ENCODE measurements at places on chromosomes 7 and 10.
A peak's percentile ranks its signal among the peaks of the same experiment; 100 is the strongest.

DNA sequence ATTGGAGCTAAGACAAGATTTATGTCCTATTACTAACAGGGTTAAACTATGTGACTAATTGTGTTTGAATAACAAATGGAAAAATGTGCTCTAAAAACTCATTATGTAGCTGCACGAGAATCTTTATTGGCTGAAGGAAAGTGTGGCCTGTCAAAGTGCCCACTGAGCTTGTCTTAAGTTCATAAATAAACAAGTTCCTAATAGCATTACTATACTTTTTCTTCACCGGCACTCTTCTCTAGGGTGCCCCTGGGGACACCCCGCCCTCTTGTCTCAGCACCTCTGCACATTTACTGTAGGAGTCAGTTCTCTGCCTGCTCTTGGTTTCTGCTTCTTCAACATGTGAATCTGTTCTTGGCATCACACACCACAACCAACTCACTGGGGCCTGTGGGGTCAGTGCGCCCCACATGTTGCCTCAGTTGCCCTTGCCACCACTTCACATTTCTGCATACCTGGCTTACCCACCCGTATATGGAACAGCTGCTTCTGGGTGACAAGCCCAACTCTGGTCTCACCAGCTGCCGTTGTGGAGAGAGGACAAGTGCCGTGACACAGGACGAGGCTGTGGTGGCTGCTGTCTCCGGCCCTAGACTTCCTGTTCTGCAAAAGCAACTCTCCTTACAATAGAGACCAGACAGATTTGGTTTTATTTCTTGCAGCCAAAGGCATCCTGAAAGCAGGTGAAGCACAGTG, 96.3 kb upstream of the DDC start:
- DNase-seq, result no peak

- DNase-seq, result no peak
These were observed 76.5 kb downstream of the IMMP2L start for GRCh38 chr7:111485701-111486380.

DNA sequence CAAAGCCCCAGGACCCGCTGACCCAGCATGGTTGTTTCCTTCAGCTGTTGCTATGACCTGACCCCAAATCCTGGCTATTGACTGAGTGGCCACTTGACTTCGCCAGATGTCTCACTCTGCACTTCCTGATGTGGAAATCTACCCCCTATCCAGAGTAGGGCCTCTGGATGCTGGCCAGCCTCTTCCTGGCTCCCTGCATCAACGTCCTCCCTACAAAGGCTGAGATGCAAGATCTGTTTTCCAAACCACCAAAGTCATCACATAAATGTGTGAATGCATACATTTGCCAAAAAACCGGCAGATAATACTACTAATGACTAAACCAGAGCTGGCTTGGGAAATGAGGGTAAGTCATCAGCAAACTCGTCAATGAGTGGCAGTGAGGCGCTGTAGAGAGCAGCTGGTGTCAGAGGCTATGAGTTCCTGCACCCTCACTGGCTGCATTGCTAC, 70.4 kb downstream of the PYROXD2 start:
- DNase-seq, result peak; percentile 59

DNA sequence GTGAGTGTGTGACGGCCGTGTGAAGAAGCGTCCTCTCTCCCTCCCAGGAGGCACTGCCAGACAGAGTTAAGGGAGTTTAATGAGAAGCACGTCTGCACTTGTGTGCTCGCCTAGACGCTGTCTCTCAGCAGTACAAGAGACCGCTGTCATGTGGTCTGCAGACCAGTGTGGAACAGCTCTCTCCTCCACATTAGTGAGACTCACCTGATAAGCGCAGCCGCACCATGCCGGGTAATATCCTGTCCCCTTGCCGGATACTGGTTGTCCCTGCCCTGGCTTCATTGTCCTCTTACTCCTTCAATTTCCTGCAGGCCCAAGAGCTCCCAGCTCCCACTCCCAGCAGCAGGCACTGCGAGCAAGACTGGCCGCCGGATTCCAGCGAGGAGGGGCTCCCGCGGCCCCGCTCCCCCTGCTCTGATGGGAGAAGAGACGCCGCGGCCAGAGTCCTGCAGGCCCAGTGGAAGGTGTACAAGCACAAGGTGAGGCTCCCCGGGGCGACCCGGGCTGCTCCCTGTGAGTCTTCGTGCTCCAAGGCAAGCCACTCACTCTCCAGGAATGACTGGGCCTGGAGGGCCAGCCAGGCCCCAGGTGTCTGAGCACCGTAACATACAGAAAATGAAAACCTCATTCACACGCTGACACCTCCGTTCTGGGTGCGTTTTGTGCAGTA, 33.5 kb upstream of the TTYH3 start:
- DNase-seq, result no peak

DNA sequence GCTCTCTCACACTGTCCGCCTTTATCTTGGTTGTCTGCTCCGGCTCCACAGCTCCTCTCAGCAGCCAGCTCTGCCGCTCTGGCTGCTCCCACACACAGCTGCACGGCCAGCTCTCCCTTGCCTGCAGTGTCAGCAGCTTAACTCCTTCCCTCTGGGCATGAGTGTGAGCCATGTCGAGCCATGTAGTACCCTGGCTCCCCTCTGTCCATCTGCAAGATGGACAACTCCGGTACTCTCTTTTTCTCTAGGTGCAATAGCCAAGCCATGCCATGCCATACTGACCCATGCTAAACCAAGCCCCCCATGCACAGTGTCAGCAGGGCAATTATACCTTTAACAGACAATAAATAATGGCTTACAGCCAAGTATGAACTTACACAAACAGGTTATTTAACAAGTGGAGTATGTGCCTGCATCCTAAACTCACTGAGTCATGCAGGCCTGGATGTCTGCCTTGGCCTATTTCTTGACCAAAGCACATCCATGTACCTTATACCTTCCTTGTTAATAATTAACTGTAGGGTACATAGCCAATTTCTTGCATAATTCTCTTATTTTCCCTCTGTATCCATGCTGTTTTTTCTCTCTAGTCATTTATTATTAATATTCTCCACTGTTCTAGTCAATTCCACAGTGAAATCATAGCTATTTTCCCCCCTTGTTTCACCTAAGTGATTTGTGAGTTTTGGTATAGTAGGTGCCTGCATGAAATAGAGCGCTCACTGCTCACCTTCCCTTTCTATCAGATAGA, 170.9 kb downstream of the CDK14 start:
- peak; percentile 71 for DNase-seq

DNA sequence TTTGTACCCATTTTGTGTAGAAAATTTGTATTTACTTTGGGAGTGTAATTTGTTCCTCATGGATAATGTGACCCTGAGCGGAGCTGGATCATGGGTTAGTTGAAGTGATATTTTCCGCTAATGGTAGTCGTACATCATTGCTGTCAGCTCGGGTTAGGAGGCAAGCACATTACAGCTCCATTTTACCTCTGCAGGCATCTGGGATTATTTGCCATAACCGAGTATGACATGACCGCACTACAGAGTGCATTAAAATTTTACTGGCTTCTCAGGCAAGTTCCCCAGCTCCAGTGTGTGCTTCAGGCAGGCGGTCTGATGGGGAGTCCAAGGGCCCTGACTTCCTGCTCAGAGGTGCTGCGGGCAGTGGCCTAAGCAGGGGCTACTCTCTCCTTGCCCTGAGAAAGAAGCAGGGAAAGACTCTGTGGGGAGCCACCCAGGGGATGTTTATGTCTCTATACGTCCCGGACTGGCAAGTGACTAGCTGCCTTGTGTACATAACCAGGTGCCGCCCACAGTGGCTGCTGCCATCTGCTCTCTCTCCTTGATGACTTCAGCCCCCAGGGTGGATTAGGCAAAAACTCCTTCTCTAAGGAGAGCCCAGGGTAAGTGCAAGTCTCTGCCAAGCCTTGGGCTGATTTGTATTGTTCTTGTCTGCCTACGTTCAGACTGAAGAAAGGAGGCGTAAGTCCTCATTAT, 685.3 kb upstream of the GALNT17 start:
- no peak for DNase-seq

DNA sequence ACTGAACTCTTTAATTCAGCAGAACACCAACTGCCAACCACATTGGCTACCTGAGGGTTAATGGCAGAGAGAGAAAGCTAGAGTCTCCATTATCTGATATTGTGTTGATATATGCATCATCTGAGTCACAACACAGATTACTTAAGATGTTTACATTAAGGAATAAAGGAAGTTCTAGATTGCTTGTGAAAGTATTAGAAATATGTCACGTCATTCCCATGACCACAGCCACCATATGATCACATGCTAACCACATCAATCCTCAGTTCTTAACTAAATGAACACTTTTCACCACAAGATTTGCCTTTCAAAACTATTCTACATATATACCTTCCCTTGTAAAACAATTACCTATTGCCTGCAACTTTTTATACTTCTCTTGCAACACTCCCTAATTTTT, 337.9 kb downstream of the FGFR2 start:
- DNase-seq, result no peak

GRCh38 chr7:96408881-96409280, 87.0 kb upstream of the SLC25A13 start:
- peak; percentile 28 for DNase-seq

DNA sequence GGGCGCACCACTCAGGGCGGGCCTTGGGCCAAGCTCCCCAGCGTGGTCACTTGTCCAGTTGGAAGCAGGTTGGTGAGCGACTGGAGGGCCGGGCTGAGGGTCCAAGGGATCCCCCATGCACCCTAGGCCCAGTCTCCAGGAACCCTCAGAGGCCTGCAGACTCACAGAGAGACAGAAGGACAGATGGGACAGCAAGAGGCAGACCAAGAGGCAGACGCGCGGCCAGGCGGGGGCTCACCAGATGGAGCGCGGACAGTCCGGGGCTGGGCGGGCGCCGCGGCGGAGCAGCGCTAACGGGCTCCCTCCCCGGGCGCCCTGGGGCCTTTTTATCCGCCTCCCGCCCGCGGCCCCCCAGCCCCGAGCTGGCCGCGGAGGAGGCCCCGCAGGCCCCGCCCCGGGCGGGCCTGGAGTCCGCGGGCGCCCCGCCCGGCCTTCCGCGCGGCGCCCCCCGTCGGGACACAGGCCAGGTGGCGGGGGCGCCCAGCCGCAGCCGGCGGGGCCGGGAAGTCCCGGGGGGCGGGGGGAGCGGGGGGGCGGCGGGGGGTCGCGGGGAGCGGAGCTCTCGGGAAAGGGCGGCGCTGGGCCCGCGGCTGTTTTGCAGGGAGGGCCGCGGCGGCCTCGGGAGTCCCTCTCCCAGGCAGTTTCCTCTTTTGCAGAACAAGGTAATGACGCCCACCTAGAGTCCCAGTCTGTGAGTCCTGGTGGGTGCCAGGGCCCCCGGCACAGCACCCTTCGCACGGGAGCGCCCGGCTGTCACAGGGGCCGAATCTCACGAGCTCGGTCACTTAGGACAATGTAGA, at the start of gene LOXL4:
Gene LOXL4, minus strand, starts transcription at position 301 of the 800 bp plus-strand sequence. CDS start 5,175 bp downstream, outside the sequence.
- peak; percentile 58 for DNase-seq

DNA sequence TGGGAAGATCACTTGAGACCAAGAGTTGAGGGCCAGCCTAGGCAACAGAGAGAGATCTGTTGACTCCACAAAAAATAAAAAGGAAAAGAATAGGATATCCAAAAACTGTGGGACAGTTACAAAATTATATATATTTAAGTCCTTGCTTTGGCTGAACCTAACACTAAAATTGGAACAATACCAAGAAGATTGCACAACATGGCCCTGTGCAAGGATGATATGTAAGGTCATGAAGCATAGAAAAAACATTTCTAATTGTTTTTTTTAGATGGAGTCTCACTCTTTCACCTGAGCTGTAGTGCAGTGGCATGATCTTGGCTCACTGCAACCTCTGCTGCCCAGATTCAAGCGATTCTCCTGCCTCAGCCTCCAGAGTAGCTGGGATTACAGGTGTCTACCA, 139.0 kb downstream of the TPST1 start:
- DNase-seq, result no peak

GRCh38 chr10:69870591-69870990, 68.9 kb downstream of the COL13A1 start:
- DNase-seq, result no peak

- DNase-seq, result no peak
These were observed 68.7 kb downstream of the DNAJB6 start for GRCh38 chr7:157405501-157405900.

Data from femur (tissue), 1 donor.